ENCODE measurements at places on chromosomes 16 and 17.

DNA sequence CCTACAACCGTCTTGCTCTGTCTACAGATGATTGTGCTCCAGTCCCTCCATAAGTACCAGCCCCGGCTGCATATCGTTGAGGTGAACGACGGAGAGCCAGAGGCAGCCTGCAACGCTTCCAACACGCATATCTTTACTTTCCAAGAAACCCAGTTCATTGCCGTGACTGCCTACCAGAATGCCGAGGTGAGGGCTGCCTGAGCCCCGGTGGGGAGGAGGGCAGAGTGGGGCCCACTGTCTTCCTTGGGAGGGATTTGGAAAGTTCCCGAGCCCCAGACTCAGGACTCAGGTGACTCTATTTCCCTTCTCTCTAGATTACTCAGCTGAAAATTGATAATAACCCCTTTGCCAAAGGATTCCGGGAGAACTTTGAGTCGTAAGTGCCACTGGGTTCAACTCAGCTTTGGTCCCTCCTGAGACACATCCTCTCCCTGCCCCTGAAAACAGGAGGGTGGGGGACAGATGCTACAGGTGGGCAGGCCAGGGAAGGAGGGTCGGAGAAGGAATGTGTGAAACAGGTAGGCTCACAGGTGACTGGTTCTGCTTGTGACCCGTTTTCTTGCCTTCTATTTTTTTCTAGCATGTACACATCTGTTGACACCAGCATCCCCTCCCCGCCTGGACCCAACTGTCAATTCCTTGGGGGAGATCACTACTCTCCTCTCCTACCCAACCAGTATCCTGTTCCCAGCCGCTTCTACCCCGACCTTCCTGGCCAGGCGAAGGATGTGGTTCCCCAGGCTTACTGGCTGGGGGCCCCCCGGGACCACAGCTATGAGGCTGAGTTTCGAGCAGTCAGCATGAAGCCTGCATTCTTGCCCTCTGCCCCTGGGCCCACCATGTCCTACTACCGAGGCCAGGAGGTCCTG, 11.4 kb downstream of the TBX21 start:
- no peak for DNase-seq

DNA sequence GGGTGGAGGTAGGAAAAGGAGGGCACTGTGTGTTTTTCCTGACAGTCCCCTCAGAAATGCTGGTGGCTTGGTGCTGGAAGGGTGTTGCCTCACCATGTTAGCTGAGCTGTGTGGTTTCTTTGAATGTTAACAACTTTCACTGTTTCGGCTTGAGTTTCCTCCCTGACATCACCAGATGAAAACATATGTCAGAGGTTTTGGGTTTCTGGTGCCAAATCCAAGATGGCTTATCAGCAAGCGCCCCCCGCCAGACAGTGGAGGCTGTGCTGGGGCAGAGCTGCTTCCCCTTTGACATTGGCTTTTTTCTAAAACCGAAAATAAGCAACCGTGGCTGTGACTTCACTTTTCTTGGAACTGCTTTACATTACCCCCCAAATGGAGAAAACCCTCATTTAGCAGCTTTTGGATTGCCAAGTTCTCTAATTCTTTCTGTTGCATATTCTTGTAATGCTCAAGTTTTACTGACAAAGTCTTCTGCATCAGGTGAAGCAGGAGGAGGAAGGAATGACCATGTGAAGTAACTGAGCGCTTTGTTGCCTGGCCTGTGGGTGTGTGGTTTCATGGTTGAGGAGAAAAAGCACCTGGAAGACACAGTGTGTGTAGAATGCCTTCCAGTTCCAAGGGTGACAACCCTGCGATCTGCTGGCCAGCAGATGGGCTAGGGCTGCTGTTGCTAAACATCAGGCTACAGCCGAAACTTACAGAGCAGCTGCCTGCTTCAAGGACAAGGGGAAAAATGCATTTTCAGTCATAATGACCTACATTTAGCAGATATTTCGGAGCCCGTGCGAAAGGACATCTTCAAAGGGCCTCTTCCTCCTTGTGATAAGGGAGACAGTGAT, 9.7 kb downstream of the RMI2 start:
- DNase-seq = no peak

- DNase-seq = no peak
Measured at GRCh38 chr17:48062273-48062672, 14.1 kb downstream of the NFE2L1 start.

GRCh38 chr16:64250866-64251265, 871.0 kb downstream of the CDH11 start:
- DNase-seq = no peak

DNA sequence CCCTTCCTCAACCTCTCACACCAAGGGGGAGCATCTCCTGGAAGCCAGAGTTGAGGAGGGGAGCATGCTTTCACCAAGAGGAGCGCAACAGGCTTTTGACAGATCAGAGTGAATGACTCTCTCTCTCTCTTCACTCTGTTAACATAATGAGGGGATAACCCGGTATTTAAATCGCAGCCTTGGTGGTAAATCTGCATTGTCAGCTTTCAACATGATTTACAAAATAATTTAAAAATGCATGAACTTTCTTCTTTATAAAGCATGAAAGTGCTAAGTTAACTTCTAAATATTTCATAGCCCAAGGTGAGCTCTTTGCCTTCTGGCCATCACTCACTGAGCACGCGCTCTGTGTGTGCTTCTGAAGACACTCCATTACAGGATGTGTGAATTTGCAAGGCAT, 61.8 kb downstream of the TMEM114 start:
- DNase-seq = no peak

DNA sequence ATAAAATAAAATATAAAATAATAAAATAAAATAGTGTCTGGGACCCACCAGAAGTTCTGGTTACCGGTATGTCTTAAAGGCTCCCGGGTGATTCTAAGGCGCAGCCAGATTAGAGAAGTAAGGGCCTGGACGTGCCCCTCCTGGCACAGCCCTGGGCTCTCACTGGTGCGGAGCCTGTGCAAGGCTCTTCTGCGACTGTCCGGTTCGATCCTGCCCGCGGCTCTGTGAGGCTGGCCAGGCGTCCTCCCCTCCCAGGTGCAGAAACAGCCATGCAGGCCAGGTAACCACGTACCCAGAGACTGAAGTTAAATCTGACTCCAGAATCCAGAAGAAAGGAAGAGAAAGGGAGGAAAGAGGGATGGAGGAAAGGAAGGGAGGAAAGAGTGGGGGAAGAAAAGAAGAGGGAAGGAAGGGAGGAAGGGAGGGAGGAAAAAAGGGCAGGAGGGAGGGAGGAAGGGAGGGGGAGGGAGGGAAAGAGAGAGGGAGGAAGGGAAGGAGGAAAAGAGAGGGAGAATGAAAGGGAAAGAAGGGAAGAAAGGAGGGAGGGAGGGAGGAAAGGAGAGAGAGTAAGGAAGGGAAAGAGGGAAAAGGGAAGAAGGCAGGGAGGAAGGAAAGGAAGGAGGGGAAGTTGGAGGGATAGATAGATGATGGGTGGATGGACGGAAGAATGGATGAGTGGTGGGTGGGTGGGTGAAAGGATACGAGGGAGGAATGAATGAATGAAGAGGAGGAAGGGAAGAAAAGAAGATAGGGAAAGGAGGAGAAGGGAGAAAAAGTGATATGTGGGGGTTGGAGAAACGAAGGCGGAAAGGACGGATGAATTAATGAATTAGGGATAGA, 42.3 kb downstream of the C16orf82 start:
- DNase-seq = no peak

DNA sequence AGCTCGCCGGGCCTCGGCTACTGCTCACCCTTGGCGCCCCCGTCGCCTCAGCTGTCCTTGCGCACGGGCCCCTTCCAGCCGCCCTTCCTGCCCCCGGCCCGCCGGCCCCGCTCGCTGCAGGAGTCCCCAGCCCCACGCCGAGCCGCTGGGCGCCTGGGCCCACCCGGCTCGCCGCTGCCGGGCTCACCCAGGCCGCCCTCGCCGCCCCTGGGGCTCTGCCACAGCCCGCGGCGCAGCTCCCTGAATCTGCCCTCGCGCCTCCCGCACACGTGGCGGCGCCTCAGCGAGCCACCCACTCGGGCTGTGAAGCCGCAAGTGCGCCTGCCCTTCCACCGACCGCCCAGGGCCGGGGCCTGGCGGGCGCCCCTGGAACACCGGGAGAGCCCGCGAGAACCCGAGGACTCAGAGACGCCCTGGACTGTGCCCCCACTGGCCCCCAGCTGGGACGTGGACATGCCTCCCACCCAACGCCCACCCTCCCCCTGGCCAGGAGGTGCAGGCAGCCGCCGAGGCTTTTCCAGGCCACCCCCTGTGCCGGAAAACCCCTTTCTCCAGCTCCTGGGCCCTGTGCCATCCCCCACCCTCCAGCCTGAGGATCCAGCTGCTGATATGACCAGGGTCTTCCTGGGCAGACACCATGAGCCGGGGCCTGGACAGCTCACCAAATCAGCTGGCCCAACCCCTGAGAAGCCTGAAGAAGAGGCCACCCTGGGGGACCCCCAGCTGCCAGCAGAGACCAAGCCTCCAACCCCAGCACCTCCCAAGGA, 12.8 kb downstream of the MYO15A start:
- no peak for DNase-seq

Data from AG09319 (cell line).